ENCODE measurements at places on chromosomes 6 and 20.
A peak's percentile ranks its signal among the peaks of the same experiment; 100 is the strongest.

DNA sequence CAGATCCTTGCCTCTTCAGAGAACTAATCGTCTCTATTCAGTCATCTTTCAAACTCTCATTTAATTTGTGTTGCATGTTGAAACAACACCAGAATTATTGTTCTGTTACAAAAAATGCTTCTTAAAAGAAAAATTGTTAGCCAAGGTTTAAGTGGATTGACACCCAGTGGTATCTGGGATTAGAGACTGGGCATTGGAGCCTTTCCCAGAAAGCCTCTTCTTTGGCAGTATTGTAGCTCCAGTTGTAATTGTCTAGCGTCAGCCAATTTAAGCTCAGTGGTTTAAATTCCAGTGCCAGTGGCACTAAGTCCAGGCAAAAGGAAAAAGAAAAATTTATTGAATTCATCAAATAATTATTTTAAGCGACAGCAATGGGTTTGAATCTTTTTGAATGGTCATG lies 801 bp downstream of the CCDC28A start:
- DNase-seq: no peak

DNA sequence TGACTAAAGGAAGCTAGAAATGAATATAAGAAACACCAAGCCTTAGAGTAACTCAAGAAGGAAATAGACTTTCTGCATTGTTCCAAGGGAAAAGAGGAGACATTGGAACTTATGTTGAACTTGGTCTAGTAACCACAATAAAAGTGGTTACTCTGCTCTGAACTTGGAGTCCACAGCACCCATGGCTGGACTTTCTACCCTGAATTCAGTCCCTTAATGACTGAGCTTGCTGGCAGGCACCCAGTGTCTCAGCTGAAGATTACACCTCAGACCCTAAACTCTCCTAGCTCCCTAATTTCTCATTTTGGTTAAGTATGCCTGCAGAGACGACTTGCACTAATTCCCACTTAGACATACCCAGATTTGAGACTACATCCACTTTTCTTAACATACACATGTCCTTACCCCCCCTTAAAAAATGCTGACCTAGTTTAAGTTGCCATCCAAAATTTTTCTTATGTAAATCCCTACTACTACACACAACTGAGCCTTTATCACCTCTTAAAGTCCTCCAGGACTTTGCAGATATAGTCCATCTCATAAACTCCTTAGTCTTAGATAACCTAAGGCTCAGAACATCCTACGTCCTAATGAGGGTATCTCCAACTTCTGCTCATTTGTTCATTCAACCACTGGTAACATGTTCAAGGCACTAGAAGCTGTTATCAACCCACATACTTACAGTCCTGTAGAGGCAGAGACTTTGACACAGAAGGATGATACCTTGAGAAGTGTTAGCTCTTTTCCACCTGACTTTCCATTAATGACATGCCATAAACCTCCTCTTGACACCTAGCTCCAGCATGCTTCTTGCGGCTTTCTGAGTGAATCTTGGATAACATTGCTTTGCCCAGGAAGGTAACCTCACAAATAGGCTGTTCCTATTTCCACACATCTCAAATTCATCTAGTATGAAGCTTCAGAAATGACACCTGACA lies 129.8 kb downstream of the ALDH8A1 start:
- no peak for DNase-seq

- DNase-seq: no peak
Measured at GRCh38 chr20:21767739-21768223, 62.3 kb downstream of the PAX1 start.

DNA sequence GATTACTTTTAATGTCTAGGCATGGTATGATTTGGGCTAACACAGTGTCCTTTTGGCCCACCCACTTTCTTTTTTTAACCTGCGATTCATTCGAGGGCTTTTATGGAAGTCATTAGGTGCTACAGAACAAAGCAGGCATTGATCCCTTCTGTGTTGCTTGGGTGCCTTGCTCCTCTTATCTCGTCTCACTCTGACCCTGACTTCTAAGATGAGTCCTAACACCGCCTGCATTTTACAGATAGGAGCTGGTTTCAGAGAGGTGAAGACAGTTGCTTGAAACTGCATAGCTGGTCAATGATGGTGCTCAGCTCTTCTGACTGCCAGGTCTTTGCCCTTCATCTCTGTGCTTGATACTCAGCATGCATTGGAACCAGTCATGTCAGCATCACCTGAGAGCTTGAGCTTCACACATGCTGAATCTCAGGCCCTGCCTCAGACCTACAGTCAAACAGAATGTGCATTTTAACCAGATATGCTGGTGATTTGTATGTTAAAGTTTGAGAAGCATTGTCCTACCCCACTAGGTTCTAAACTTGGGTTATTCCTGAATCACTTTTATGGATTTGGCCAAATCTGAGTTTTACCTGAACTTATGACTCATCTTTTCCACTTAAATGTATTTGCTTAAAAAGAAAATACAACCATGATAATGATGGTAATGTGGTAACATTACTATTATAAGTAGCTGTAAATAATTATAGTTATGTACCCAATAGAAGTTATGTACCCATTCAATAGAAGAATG lies 142.3 kb downstream of the PLCB4 start:
- DNase-seq: no peak

GRCh38 chr6:48486876-48487275 lies 375.9 kb upstream of the PTCHD4 start:
- DNase-seq: no peak

- DNase-seq: no peak
Measured at GRCh38 chr20:43579861-43580793, 10.6 kb upstream of the IFT52 start.

DNA sequence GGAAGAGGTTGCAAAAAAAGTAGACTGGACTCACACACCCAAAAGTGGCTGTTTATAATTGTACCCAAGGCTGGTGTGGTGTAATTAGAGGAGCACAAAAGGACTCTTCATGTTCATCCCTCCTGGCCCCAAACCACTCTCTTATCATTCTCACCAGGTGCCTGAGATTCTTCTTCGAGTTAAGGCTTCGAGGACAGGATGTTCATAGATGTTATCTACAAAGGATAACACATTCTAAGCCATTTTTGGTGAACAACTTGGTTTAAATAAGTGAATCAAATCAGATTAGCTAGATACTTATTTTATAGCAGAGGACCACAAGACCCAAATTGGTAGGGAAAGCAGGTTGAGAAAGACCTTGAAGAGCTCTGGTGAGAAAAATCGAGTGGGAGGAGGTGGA lies 73.1 kb upstream of the SUPT3H start:
- no peak for DNase-seq

DNA sequence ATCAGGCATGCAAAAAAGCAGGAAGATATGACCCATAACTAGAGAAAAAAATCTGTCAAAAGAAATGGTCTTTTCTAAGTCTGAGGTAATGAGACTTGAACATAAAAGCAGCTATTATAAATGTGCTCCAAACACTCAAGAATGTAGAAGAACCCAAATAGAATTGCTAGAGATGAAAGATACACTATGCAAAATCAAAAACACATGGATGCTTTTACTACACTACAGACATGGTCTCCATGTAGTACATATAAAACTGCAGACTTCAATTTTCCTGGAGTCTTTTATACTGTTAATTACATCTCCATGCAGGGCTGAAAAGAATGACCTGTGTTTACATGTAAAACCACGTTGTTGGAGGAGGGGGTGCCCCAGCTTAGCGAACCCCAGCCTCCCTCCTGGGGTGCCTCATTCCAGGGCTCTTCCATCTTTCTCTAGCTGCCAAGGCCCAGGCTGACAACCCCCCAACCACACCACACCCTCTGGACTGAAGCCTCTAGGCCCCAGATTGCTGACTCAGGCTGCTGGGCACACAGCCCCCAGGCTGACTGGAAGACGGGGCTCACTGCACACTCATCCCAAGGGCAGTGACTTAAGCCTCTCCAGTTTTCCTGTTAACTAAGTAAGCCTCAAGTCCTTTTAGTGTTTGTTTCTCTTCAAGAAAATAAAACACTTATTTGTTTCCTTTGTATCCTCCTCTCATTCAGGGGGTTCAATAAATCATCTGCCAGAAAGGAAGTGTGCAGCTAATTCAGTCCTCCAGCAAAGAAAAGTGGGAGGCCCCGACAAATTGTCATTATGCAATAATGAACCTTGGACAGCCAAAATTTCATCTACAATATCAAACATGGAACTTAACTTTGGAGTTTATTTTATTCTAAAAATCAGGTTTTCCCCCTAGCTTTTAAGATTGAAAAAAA lies 26.0 kb upstream of the PLAGL1 start:
- no peak for DNase-seq

GRCh38 chr6:5537967-5538366 lies 276.7 kb downstream of the FARS2 start:
- DNase-seq: no peak

DNA sequence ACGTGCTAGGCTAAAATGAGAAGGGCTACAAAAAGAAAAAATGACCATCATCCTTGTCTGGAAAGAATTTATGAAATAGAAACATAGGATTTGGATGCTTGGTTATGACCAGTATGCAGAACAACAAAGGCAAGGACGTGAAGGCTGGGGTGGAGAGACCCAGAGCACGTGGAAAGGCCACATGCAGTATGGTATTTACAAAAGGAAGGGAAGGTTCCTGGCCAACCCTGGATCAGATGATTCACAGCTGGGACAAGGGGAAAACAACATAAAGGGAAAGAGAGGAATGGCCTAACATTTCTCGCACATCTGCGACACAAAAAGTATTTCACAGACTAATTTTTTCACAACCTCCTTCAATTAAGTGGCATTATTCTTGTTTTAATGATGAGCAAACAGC lies 8.2 kb downstream of the STX7 start:
- DNase-seq: no peak

DNA sequence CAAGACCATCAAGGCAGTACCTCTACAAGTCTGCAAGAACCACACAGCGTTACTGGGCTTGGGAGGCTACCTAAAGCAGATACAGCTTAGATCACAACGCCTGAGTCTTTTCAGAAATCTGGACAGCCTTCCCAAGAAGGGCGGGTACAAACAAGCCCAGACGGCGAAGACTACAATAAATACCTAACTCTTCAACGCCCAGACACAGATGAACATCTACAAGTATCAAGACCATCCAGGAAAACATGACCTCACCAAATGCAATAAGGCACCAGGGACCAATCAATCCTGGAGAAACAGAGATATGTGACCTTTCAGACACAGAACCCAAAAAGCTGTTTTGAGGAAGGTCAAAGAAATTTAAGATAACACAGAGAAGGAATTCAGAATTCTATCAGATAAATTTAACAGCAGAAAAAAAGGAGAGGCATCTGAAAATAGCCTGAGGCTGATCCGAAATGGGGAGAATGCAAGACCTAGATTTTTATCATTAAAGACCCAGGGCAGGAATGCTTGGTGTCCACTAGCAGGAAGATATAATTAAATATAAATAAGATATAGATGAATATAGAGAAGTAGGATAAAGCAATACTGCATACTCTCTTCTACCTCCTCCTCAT lies 131.7 kb upstream of the COL21A1 start:
- no peak for DNase-seq

DNA sequence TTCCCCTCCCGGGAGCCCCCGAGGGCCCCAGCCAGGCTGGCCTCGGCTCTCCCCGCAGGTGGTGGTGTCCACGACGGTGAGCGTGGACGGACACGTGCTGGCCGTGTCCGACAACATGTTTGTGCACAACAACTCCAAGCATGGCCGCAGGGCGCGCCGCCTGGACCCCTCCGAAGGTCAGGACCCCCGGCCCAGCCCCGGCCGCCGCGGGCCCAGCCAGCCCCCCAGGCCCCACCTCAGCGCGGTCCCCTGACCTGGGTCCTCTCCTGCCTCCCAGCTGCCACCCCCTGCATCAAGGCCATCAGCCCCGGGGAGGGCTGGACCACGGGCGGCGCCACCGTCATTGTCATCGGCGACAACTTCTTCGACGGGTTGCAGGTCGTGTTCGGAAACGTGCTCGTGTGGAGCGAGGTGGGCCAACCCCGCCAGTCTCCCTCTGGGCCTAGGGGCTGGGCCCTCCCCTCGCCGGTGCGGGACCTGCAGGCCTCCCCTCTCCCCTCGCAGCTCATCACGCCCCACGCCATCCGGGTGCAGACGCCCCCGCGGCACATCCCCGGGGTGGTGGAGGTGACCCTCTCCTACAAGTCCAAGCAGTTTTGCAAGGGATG lies 51.0 kb downstream of the CPXM1 start:
- no peak for DNase-seq

GRCh38 chr20:41861772-41862422 lies 243.7 kb upstream of the CHD6 start:
- no peak for DNase-seq

- no peak for DNase-seq
Measured at GRCh38 chr6:72422171-72422570, 199.7 kb upstream of the KCNQ5 start.

- no peak for DNase-seq
Measured at GRCh38 chr6:41111017-41111416, 38.2 kb downstream of the NFYA start.

- DNase-seq: no peak
Measured at GRCh38 chr20:9145142-9145541, 76.3 kb downstream of the PLCB4 start.

GRCh38 chr20:46374383-46374782 lies 32.0 kb downstream of the ELMO2 start:
- no peak for DNase-seq

GRCh38 chr6:25601800-25602673 lies 50.0 kb upstream of the SCGN start:
- DNase-seq: no peak

GRCh38 chr6:165060720-165061119 lies 248.7 kb downstream of the C6orf118 start:
- no peak for DNase-seq

- DNase-seq: no peak
Measured at GRCh38 chr20:49455691-49456090, 26.8 kb downstream of the KCNB1 start.

- no peak for DNase-seq
Measured at GRCh38 chr6:4253604-4254231, 118.3 kb upstream of the ECI2 start.

DNA sequence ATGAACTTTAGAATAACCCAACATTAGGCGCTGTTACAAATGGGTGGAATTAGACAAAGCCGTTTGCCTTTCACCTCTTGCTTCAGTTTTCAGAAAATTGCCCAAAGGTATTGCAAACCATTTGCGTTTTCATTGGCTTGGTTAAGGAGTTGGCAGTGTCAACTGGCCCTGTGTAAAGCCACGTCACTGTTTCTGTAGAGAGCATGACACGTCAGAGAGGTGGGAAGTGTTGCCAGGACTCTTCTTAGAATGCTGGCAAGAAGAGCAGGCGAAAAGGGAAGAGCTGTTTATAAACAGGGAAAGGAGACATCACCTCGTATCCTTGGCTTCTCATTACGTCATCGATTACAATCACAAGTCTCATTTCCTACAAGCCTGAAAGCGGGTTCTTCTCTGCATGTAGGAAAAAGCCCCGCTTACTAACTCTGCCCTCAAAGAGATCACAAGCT lies 4.2 kb upstream of the IRF4 start:
- DNase-seq: no peak

- DNase-seq: no peak
Measured at GRCh38 chr6:95364016-95364604, 213.2 kb upstream of the MANEA start.

DNA sequence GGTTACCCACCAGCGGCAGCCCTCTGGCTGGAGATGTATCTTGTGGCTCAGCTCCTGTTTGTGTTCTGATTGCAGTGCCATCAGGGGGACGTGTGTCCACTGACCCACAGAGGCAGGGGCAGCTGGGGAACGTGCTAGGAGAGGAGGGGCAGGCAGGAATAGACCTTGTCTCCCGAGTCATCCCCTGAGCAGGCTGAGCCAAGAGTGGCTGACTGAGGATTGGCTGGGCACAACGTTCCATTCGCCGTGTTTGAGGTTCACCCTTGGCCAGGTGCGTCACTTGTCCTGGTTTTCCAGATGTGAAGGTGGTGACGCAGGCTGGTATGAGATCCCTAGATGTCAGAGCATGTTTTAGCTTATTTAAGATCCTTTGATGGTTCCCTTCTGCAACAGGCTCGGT lies 57.7 kb downstream of the ADNP start:
- DNase-seq: no peak

GRCh38 chr6:6409397-6410030 lies 89.1 kb upstream of the F13A1 start:
- peak; percentile 50 for DNase-seq
